ENCODE measurements at places on chromosomes 16 and 17.

DNA sequence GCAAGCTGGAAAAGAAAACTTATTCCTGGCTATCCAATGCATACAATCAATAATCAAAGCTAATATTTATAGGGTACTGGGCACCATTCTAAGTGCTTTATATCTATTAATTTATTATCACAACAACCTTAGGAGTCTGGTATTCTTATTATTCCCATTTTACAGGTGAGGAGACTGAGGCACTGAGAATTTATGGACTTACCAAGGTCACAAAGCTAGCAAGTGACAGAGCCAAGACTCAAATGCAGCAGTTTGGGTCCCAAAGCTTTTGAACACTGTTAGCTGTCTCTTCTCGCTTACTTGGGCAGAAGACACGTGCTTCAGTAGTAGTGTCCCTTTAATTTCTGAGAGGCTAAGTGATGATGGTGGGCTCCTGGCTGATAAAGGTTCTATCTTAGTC lies 152.6 kb downstream of the AATF start:
- no peak for DNase-seq

DNA sequence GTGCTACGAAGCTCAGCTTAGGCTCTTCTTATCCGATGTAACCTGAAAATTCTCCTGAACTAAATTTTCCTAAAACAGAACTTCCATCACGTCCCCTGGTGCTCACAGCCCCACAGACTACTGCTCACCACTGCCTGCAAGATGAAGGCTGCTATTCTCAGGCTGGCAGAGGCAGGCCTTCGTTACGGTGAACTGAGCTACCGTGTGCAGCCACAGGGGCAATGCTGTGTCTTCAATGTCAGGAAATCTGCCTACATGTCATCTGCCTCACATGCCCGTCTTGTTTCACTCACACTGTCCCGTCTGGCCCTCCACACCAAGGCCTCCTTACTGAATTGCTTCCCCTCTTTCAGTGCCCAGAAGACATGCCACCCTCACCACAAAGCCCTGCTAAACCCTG lies 15.9 kb downstream of the EMC8 start:
- no peak for DNase-seq

DNA sequence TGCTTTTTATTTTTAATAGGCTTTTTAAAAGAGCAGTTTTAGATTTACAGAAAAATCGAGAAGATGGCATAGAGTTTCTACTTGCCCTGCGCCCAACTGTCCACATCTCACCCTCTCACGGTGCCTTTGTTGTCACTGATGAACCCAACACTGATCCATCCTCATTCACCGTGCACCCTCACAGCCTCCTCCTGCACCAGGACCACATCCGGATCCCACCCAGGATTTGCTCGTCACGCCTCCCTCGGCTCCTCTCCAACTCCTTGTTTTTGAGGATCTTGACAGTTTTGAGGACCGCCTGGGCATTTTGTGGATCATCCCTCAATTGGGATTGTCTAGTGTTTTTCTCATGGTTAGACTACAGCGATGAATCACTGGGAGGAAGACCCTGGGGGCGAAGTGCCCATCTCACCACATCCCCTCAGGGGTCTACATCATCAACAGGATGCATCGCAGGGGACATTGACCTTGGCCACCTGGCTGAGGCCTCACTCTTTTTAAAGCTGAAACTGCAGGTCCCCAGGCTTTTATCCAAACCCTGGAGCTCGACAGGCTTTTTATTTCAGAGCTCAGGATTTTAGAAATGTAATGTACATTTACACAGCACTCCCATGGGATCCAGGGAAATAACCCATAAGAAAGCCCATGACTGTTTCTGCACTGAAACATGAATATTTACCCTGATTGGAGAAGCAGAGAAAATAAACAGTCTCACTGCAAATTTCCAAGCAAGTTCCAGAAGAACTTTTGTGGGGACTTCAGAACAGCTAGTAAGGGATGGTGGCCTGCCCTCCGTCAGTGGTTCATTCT lies 71.8 kb upstream of the ZNF469 start:
- no peak for DNase-seq

DNA sequence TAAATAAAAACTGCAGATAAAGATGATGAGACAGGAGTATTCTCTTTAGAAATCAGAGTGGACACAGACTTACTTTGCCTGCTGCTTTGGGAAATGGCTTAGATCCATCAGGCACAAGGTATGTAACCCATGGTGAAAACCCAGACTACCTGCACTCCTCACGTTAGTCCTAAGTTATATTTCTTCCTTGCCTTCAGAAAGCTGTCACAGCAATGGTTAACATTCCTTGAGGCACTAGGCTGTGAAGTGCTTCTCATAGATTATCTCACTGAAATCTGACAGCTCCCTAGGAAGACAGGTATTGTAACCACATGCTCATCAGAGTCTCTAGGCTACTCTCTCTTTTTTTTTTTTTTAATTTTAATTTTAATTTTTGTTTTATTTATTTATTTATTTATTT lies 20.9 kb downstream of the ZSWIM7 start:
- DNase-seq, result no peak

DNA sequence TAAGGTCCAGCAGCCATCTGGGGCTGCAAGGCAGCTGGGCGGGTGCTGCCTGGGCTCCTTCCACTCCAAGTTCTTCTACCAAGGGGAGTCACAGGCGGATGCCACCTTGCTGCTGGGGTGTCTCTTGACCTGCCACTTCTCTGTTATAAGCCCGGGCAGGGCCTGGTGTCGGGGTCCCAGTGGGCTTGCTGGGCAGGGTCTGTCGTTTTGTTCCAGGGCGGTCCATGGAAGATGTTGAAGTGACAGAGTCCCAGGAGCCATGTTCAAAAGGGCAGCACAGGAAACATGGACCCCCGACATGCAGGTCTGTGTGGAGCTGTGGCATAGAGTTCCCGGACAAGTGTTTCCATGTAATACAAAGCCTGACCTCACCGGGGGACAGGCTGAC lies 91.1 kb downstream of the TNFRSF13B start:
- DNase-seq, result no peak

DNA sequence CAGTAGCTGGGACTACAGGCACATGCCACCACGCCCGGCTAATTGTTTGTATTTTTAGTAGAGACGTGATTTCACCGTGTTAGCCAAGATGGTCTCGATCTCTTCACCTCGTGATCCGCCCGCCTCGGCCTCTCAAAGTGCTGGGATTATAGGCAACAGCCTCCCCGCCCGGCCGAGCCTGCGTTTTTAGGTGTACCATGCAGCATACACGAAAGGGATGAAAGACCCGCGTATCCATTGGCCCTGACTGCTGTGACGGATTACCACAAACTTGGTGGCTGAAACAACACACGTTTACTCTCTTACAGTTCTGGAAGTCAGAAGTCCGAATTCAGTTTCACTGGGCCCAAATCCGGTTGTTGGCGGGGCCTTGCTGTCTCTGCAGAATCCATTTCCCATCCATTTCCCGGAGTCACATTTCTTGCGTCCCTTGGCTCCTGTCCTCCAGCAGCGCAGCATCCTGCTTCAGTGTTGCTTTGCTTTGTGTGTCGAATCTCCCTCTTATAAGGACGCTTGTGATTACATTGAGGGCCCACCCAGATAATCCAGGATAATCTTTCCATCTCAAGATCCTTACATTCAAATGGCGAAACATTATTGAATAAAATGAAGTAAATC lies 8.3 kb upstream of the GUCY2D start:
- DNase-seq, result no peak

- no peak for DNase-seq
Observed at GRCh38 chr17:64327201-64327930, 63.3 kb downstream of the PECAM1 start.

Data from GM23338 (cell line).